Activated T-helper 1 cell treated with anti-CD3 and anti-CD28 coated beads, Interleukin-2, amount 50 U/mL, for 16 hours (primary cell): ENCODE measurements at places on chromosomes 3 and 15.

GRCh38 chr3:171005648-171006047 lies 20.9 kb downstream of the SLC2A2 start:
- DNase-seq = no peak

- no peak for DNase-seq
These were observed 421.1 kb downstream of the PDCD6IP start for GRCh38 chr3:34219556-34219955.

- DNase-seq = no peak
These were observed 1.0 kb upstream of the CXCR6 start for GRCh38 chr3:45942051-45942825.

GRCh38 chr3:82353306-82354171 lies 592.1 kb upstream of the GBE1 start:
- DNase-seq = no peak

GRCh38 chr3:187740421-187741399 lies 4.6 kb downstream of the BCL6 start:
- peak; percentile 57 for DNase-seq

- no peak for DNase-seq
These were observed 37.8 kb downstream of the SLC24A1 start for GRCh38 chr15:65659502-65660052.

GRCh38 chr15:62868507-62868906 lies 174.0 kb upstream of the TPM1 start:
- no peak for DNase-seq

DNA sequence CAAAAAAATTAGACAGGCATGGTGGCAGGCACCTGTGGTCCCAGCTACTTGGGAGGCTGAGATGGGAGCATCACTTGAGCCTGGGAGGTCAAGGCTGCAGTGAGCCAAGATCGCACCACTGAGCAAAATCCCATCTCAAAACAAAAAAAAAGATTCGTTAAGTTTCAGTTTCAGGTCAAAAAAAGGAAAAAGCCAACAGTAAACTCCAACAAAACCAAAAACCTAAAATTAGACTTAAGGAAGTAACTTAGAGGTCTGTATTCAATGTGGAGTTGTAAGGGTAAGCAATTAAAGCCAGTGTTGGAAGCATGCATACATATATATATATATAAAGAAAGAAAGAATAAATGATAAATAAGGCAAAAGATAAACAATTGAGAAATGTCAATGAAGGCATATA lies 11.8 kb downstream of the KPNA1 start:
- DNase-seq = no peak

GRCh38 chr3:192833177-192833890 lies 84.3 kb downstream of the MB21D2 start:
- DNase-seq = no peak

GRCh38 chr3:69776289-69776688 lies 37.0 kb downstream of the MITF start:
- DNase-seq = no peak
